Tibial nerve (tissue), 4 donors: ENCODE measurements at places on chromosomes 16 and 17. TPM values are rescaled to one million over a fixed set of nuclear protein-coding genes. Genes with fewer than 3 reads are reported as not detected.

GRCh38 chr17:55652114-55652823, 70.4 kb downstream of the TMEM100 start:
- DNase-seq: no peak

- no peak for DNase-seq
Measured at GRCh38 chr16:85733839-85734170, 17.1 kb downstream of the C16orf74 start.

DNA sequence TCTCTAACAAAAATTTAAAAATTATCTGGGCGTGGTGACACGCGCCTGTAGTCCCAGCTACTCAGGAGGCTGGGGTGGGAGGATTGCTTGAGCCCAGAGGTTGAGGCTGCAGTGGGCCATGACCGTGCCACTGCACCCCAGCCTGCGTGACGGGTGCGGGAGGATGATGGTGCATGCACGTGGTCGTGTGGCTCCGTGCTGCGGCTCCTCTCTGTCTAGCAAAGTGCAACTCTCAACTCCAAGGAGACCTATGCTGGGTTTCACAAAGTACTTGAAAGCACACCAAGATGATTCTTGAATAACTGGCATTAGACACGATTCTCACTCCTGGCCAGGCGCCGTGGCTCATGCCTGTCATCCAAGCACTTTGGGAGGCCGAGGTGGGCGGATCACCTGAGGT, 25.8 kb downstream of the NXN start:
- DNase-seq: no peak

The P2RX1 gene
- total RNA-seq: 3.9 TPM

The MYH1 gene
- total RNA-seq: not detected

DNA sequence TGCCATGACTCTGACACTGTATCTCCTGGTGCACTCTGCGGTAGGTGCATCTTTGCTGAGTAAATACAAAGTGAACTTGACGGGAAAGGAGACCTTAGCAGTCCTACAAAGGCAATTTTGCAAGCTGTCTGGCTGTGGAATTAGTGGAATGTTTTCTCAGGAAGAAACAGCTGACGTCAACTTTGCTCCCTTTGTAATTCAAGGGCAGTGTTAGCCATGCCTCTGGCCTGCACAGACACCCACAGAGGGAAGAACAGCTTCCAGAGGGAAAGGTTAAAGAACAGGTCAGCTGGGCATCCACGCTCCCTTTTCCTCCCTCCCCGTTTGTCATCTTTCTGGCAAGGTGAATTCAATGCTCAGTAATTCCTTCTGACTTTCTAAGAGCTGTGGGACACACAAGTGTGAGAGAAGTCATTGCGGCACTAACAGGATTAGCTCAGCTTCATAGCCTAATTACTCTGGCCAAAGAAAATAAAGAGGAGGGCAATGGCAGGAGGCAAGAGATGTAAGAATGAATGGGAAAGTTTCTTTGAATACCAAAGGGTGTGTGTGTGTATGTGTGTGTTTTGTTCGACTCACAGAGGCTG, 476.9 kb upstream of the GOT2 start:
- DNase-seq: peak; percentile 14

- DNase-seq: no peak
Measured at GRCh38 chr17:40910441-40910841, 25.4 kb upstream of the KRT20 start.

DNA sequence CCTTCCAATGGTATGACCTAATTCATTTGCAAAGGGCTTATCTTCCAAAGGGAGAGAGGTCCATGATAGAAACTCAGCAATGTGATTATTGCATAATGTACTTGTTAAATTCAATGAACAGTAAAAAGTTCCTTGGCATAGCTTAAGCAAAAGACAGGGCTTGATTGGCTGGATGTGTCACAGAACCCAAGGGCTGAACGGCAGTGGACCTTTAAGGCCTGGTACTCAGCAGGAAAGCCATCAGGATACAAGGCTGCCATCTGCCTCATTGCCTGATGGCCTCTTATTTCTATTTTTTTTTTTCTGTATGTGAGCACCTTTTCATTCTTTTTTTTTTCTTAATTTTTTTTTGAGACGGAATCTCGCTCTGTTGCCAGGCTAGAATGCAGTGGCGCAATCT, 208.9 kb upstream of the WSCD1 start:
- DNase-seq: no peak

DNA sequence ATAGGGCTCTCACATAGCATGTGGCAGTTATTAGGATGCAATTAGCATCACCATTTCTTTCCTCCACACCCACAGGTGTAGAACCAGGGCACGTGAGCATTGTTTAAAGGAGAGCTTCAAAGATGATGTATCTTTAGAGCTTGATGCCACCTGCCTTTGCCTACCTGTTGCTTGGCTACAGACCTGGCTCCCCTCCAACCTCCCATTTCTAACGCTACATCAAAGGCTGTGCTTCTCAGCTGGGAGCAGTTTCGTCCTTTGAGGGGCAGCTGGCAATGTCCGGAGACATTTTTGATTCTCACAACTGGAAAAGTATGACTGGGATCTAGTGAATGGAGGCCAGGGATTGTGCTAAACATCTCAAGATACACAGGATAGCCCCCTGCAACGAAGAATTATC, 78.5 kb upstream of the CLEC3A start:
- DNase-seq: no peak

The CCL16 gene
- total RNA-seq: not detected

The PLXDC1 gene
- total RNA-seq: 34.1 TPM

DNA sequence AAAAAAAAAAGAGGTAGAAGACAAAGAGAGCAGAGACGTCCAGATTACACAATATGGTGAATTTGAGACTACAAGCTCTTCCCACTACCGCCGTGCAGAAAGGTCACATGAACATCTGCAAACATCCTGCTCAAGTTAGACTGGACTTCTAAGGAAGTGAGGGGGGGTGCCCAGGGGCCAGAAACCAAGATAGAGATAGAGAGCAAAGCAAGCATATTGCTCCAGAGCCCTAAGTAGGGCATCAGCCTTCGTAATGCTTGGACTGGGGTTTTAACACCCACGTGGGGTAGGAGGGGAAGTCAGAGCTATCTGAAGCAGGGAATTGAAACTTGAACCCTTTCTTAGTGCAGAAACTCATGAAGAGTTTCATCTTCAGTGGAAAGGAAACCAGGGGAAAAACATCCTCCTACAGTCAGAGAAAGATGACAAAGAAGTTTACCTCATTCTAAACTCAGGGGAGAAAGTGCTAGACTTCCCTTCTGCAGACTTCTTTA, 8.7 kb downstream of the CLEC19A start:
- DNase-seq: peak; percentile 21

DNA sequence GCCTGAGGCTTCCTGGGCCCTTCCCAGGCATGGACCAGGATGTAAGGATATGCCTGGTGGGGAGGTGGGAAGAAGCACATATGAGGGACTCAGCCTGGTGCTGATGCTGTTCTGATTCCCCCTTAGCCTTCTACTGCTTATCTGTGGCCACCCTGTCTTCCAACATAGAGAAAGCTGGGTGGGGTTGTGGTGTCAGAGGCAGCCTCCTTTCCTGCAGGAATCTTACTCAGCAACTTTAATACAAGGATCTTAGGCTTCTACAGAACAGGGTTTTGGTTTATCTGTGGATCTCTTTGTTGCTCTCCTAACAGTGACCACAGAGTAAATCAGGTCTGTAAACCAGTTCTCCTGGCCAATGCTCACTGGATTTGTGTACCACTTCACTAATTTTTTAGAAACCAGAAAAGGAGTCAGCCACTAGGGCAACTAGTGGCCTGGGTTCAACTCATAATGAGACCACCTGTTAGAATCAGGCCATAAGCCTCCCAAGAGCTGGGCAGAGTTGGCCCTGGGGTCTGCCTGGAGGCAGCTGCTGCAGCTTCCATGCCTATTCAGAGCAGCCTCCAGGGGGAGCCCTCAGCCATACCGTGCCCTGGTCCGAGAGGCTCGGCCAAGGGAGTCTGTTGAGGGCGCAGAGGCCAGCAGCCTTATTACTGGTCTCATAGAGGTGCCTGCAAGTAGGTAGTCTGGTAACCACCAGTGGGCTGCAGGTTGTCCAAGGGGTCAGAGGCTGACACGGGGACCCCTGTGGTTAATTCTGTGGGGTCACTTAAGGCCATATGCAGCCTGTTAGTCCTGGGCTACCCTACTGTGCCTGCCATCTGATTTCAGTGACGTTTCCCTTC, 7.1 kb downstream of the HAS3 start:
- DNase-seq: peak; percentile 32

The DPEP3 gene
- not detected for total RNA-seq

The CHMP6 gene
- total RNA-seq: 46.3 TPM

GRCh38 chr17:18206962-18207361, 18.5 kb upstream of the LLGL1 start:
- DNase-seq: no peak

GRCh38 chr16:78436846-78437245, 337.4 kb downstream of the WWOX start:
- DNase-seq: no peak
